NCI-H1048 (cell line): ENCODE measurements at places on chromosomes 1 and 21.

DNA sequence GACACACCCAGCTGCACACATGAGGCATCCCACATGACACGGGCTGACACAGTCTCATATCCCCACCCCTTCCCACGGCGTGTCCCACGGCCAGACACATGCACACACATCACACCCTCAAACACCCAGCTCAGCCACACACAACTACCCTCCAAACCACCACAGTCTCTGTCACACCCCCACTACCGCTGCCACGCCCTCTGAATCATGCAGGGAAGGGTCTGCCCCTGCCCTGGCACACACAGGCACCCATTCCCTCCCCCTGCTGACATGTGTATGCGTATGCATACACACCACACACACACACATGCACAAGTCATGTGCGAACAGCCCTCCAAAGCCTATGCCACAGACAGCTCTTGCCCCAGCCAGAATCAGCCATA is 22.6 kb downstream of the PODN start:
- no peak for DNase-seq

GRCh38 chr1:32894019-32894600 is 7.1 kb downstream of the TMEM54 start:
- DNase-seq, result no peak

DNA sequence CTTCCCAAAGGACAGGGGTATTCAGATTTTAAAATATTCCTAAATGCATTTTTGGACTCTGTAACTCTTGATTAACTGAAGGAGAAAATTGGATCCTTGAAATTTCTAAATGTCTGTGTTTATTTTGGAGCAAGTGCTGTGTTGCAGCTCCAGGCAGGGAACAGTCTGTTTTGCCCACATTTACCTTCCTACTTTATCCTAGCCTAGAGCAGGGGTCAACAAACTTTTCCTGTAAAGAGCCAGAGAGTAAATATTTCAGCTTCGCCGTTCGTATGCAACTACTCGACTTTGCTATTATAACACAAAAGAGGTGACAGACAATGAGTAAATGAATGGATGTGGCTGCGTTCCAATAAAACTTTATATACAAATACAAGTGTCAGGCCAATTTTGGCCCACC is 402.2 kb downstream of the GPATCH2 start:
- DNase-seq, result no peak

GRCh38 chr1:173356191-173356762 is 120.9 kb upstream of the PRDX6 start:
- no peak for DNase-seq

GRCh38 chr21:32728456-32728839 is 635 bp upstream of the SYNJ1 start:
- no peak for DNase-seq
